A172 (cell line): ENCODE measurements at places on chromosomes 7 and 10. TPM values are rescaled to one million over a fixed set of nuclear protein-coding genes. Genes with fewer than 3 reads are reported as not detected.

The TWNK gene
- total RNA-seq, result 6.4 and 25.1 TPM in 2 replicates

The STOX1 gene
- 0.96 and 2.3 TPM in 2 replicates for total RNA-seq

The DUSP5 gene
- total RNA-seq, result 6.8 and 9.5 TPM in 2 replicates

The MYOF gene
- 285 and 317 TPM in 2 replicates for total RNA-seq

The PBLD gene
- 9.2 and 9.6 TPM in 2 replicates for total RNA-seq

The GSDME gene
- total RNA-seq, result 39.0 and 43.0 TPM in 2 replicates

The CDHR1 gene
- not detected in 2 replicates for total RNA-seq

The ATOH7 gene
- total RNA-seq, result not detected in 2 replicates

The CYP2C19 gene
- total RNA-seq, result not detected in 2 replicates

The CPXM2 gene
- total RNA-seq, result not detected in 2 replicates

The ABCA13 gene
- 0.62 and 0.65 TPM in 2 replicates for total RNA-seq

The CHAT gene
- not detected in 2 replicates for total RNA-seq

The PNLIPRP2 gene
- not detected in 2 replicates for total RNA-seq

The KIF5B gene
- total RNA-seq, result 158 and 206 TPM in 2 replicates
